ENCODE measurements at places on chromosomes 2 and 18. TPM values are rescaled to one million over a fixed set of nuclear protein-coding genes. Genes with fewer than 3 reads are reported as not detected.

ADAM23 gene
- polyA plus RNA-seq, result not detected

L3MBTL4 gene
- 4.1 TPM for polyA plus RNA-seq

TPO gene
- polyA plus RNA-seq, result not detected

ARHGAP15 gene
- polyA plus RNA-seq, result 168 TPM

AFF3 gene
- 1.4 TPM for polyA plus RNA-seq

CFAP210 gene
- not detected for polyA plus RNA-seq

All from immature natural killer cell (primary cell).